ENCODE measurements at places on chromosomes 5 and 9.

GRCh38 chr5:94832685-94833084 lies 214.2 kb downstream of the SLF1 start:
- no peaks in the 10 kb centered on the region for H3K4me1 ChIP-seq
- DNase-seq: no peak
- H3K27ac ChIP-seq: no peak overlapping the region
- no peaks in the 10 kb centered on the region for H3K27me3 ChIP-seq
- H3K4me3 ChIP-seq: no peak overlapping the region

DNA sequence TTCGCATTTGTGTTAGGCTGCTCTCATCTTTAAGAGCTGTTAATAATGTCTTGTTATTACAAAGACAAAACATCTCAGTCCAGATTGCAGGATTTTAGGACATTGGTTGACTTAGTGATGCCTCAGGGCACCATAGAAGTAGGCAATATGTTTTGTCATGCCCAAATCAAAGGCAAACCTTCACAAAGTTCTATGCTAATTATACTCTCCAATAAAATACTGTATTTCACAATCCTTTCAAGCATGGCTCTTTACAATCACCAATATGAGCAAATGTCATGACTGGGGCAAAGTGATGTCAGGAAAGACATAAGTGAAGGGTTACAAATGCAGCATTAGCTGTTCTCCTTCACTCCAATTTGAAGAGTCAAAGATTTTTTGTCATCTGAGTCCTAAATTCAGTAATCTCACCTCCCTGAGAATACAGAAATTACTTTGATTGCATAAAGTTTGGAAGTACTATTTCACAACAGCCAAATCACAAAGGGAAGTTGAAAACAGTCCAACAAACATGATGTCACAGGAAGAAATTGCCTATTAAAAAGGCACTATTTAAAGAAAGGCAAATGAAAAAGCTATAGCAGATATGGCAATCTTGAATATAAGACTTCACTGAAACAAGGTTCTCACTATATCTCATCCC lies 303.2 kb downstream of the PRR16 start:
- no peaks in the 10 kb centered on the region for H3K4me1 ChIP-seq
- H3K27ac ChIP-seq: no peak overlapping the region

DNA sequence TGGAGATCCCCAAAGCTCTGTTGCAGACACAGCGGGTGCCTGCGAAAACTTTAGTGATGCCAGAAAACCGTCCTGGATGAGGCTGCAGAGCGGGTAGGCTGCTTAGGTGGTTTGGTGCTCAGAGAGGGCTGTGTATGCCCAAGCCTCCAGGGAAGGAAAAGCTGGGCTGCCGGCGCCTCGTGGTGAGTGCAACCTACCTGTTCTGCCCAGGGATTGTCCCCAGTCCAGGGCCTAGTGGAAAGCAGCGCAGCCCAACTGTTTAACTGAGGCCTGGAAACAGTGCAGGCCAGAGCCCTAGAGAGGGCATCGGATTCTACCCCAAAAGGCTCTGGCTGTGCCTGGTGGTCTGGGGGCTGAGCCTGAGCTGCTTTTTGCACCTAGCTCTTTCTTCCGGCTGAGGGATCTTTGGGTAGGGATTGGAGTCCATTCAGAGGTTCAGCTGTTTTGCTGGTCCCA lies 2.8 kb downstream of the LMX1B start:
- peaks cover 18% of the 10 kb centered on the region for H3K4me1 ChIP-seq
- DNase-seq: no peak
- no peaks in the 10 kb centered on the region for H3K36me3 ChIP-seq
- H3K4me3 ChIP-seq: no peak overlapping the region
- H3K27me3 ChIP-seq: peaks cover 32% of the 10 kb centered on the region

- no peak overlapping the region for H3K27ac ChIP-seq
- no peak overlapping the region for H3K4me3 ChIP-seq
- DNase-seq: no peak
- no peaks in the 10 kb centered on the region for H3K27me3 ChIP-seq
- no peaks in the 10 kb centered on the region for H3K4me1 ChIP-seq
Measured at GRCh38 chr5:124232515-124232914, 513.9 kb downstream of the ZNF608 start.

DNA sequence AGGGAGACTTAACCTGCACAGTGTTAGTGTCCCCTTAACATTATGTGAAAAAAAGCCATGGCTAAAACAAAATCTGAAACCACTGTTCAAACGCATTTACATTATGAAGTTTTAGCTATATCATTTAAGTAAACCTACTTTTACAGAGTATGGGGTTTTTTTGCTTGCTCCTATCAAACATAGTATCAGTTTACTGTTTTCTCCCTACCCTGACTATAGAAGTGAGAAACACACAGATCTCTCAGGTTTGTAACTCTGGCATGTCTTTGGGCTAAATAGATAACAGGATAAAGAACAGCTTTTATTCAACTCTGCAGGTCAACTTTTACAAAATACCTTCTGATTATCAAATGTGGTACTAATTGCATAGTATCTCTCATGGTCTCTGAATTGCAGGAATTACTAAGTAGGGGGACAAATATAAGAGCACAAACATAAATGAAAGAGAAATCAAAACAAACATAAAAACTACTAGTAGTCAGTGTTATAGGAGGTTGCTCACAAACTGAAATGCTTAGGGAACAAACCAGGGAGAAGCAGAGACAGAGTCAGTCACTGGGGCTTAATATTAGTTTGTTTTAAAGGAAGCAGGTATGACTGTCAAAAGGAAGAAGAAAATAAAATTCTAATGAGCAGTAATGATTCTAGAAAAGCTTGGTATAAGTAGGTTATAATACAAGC lies 155.8 kb downstream of the MLLT3 start:
- no peak for DNase-seq
- no peaks in the 10 kb centered on the region for H3K4me1 ChIP-seq
- no peak overlapping the region for H3K4me3 ChIP-seq
- no peaks in the 10 kb centered on the region for H3K27me3 ChIP-seq
- no peaks in the 10 kb centered on the region for H3K36me3 ChIP-seq

GRCh38 chr9:16363073-16363781 lies 507.2 kb downstream of the BNC2 start:
- no peaks in the 10 kb centered on the region for H3K27me3 ChIP-seq
- peak overlapping the region; percentile 63 for H3K27ac ChIP-seq
- H3K4me3 ChIP-seq: no peak overlapping the region
- DNase-seq: no peak

DNA sequence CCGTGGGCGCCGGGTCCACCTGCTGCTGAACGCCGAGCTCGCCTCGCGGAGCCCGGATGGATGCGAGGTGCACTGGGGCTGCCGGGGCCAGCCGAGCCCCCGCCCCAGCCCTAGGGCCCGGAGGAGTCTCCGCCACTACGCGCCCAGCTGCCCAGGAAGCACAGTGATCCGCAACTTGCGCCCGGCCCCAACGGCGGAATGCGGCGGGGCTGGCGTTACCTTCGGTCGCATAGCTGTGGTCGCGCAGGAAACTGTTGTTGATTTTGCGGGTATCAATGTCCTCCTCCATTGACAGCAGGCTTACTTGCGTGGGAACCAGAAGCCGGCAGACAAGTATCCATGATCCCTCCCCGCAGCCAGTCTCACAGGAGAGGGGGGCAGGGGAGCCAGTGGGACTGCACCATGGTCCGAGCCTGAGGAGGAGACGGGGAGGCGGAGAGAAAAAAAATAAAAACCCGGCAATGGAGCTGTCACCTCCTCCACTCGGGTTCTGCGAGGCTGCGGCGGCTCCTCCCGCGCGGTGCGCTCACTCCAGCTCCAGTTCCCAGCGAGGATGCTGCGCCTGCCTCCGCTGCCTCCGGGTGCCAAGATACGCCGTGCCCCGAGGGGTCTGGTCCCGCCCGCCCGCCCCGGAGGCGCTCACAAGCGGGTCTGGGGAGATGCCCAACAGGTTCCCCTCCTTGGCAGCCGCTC lies 628 bp downstream of the PPP2R2B start:
- H3K4me3 ChIP-seq: peak overlapping the region; percentile 68
- H3K27me3 ChIP-seq: no peaks in the 10 kb centered on the region
- DNase-seq: no peak
- H3K4me1 ChIP-seq: peaks cover 30% of the 10 kb centered on the region
- H3K36me3 ChIP-seq: no peaks in the 10 kb centered on the region

DNA sequence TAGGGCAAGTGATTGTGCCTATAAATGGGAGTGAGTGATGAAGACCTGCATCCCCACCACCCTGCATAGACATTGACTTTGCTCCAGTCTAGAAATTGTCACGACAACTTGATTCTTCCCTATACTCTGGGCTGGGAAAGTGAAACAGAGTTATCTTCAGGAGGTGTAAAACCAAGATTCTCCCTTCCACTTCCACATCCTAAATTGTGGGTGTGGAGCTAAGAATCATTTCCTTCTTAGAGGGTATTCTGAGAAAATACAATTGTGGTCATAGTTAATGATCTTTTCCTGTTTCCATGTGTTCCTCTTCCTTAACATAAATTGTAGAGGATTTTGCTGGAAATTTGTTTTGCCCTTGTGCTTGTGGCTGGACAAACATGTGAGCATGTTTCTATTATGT lies 96.8 kb upstream of the PJA2 start:
- H3K4me3 ChIP-seq: no peak overlapping the region
- H3K27me3 ChIP-seq: no peaks in the 10 kb centered on the region
- H3K36me3 ChIP-seq: no peaks in the 10 kb centered on the region
- DNase-seq: no peak

DNA sequence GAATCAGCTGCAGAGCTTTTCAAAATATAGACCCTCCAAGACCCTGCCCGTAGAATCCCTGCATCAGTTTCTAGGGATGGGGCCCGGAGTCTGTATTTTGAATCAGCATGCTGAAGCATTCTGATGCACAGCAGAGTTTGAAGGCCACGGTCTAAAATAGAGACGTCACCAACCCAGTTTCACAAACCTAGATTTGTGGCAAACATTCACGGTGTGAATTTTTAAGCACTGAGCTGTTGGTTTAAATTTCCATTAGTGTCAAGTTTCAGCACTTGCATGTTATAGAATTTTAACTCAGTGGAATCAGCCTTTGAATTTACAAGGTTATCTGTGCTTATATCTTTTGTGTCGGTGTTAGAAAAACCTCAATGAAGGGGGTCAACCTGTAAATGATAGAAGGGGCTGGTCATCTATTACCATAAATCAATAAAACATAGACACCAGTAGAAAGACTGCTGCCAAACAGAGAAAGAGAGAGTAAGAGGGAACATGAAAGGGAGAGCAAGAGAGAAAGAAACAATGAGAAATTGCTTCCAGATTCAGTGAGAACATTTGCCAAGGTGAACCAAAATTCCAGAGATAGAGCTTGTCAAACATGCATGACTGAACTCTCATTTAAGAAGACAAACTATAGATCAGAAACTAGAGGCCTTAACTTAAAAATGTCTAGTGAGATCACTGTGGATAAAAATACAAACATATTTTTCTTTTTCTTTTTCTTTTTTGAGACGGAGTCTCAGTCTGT lies 414.9 kb downstream of the ZSWIM6 start:
- H3K36me3 ChIP-seq: no peaks in the 10 kb centered on the region
- H3K4me3 ChIP-seq: no peak overlapping the region
- H3K27ac ChIP-seq: no peak overlapping the region
- no peak for DNase-seq
- no peaks in the 10 kb centered on the region for H3K4me1 ChIP-seq

GRCh38 chr9:88236511-88237478 lies 98.5 kb upstream of the SPATA31C2 start:
- no peak for DNase-seq
- H3K36me3 ChIP-seq: no peaks in the 10 kb centered on the region
- no peaks in the 10 kb centered on the region for H3K4me1 ChIP-seq
- H3K27me3 ChIP-seq: no peaks in the 10 kb centered on the region

DNA sequence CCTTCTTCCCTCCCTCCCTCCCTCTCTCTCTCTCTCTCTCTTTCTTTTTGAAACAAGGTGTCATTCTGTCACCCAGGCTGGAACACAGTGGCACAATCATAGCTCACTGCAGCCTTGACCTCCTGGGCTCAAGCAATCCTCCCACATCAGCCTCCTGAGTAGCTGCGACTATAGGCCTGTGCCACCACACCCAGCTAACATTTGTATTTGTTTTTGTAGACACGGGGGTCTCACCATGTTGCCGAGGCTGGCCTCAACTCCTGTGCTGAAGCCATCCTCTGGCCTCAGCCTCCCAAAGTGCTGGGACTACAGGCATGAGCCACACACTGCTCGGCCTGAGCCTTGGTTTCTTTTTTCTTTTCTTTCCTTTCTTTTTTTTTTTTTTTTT lies 45.8 kb downstream of the PLPP7 start:
- H3K36me3 ChIP-seq: no peaks in the 10 kb centered on the region
- no peak overlapping the region for H3K27ac ChIP-seq
- H3K27me3 ChIP-seq: no peaks in the 10 kb centered on the region
- no peak for DNase-seq

DNA sequence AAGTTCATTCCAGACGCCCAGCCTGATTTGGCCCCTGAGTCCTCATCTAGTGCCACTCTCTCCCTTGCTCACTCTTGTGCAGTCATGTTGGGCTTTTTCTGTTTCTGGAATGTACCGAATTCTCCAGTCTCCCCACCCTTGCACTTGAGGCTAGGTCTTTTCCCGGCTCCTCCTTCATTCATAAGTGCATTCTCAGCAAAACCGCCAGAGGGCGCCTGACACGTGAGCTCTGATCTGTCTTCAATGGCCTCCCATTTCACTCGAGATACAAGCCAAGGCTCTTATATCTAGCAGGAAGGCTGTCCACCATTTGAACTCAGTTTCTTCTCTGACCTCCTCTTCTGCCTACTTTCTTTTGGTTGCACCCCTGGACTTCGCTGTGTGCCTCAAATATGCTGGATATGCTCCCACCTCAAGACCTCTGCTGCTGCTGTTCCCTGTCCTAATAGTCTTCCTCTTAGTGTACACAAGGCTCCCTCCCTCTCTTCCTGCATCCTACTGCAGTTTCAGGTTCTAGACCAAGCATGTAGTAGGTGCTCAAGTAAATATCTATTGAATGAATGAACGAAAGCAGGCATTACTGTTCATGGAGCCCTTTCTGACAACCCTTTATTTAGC lies 568.1 kb upstream of the WWC1 start:
- no peaks in the 10 kb centered on the region for H3K27me3 ChIP-seq
- no peaks in the 10 kb centered on the region for H3K4me1 ChIP-seq
- H3K4me3 ChIP-seq: no peak overlapping the region
- DNase-seq: no peak
- no peaks in the 10 kb centered on the region for H3K36me3 ChIP-seq

DNA sequence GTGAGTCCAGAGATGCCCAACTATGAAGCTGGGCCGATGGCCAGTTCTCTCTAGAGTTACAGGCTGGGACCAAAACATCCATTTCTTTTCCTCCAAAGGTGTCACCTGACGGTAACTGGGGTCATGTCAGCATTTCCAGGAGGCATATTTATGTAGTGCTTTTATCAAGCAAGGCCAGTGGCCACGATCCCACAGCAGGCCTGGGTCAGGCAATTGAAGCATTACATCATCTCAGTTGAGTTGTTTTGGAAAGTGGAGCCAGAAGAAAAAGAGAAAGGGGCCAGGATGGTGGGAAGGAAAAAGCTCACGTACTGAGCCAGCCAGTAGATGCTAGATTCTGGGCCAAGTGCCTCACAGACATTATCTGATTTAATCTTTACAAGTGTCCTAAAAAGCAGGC lies 73.9 kb upstream of the BRINP1 start:
- H3K4me3 ChIP-seq: no peak overlapping the region
- no peak for DNase-seq
- no peak overlapping the region for H3K27ac ChIP-seq
- no peaks in the 10 kb centered on the region for H3K36me3 ChIP-seq
- no peaks in the 10 kb centered on the region for H3K27me3 ChIP-seq
- H3K4me1 ChIP-seq: no peaks in the 10 kb centered on the region

GRCh38 chr5:158435161-158435616 lies 576.2 kb upstream of the CLINT1 start:
- no peak for DNase-seq
- H3K4me3 ChIP-seq: no peak overlapping the region
- H3K27ac ChIP-seq: no peak overlapping the region
- peaks cover 5% of the 10 kb centered on the region for H3K4me1 ChIP-seq

- no peak for DNase-seq
- H3K36me3 ChIP-seq: no peaks in the 10 kb centered on the region
- H3K27ac ChIP-seq: no peak overlapping the region
- H3K4me1 ChIP-seq: no peaks in the 10 kb centered on the region
- no peak overlapping the region for H3K4me3 ChIP-seq
Measured at GRCh38 chr5:173998531-173998930, 9.6 kb downstream of the C5orf47 start.
